Hippocampal formation (tissue), 2 donors: ENCODE measurements at places on chromosomes 11 and 22.

GRCh38 chr11:84384731-84385130 is 1098.6 kb upstream of the CCDC90B start:
- DNase-seq = peak; percentile 33

- DNase-seq = no peak
These were observed 9.5 kb downstream of the RBMXL2 start for GRCh38 chr11:7098235-7098832.

DNA sequence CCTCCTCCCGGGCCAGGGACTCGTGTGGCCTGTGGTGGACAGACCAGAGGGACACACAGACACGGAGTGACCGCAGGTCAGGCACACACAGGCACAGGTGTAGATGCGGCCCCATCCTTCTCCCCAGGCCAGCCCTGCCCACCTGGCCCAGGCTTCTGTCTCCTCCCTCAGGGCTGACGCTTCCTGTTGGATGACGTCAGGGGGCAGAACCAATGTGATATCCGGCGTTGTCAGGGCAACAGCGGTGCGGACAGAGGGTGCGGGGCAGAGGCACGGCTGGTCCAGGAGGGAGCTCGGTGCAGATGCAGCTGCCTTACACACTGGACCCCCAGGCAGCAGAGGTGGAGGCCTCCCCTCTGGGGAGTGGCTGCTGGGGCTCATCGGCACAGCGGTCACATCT is 2.9 kb upstream of the TUBGCP6 start:
- no peak for DNase-seq

DNA sequence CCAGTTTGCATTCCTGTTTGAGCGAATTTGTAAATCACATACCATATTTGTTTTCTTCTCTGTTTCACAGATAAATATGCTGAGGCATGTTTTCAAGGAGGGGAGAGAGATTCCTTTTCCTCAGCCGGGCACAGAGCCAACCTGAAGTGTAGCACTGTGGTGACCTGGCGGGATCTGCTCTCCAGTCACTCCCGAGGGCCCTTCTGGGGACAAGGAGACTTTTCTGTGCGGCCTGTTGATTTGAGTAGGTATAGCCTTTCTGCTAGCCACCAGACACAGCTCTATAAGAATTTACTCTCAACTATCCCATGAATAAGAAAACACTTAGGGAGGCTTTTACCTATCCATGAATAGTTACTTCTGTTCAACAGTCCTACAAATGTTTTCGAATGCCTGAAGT is 63.5 kb upstream of the FDX1 start:
- DNase-seq = no peak

GRCh38 chr22:22605074-22605404 is 39.4 kb upstream of the GGTLC2 start:
- no peak for DNase-seq
